Mucosa of gallbladder (tissue), 1 donor: ENCODE measurements at places on chromosomes 11 and 22.

- no peak for DNase-seq
These were observed 69.5 kb downstream of the ARHGAP8 start for GRCh38 chr22:44821741-44822475.

- peak; percentile 49 for DNase-seq
These were observed 2.9 kb downstream of the KLHL35 start for GRCh38 chr11:75429902-75430713.

GRCh38 chr11:13928566-13929251, 33.8 kb upstream of the SPON1 start:
- peak; percentile 22 for DNase-seq

GRCh38 chr11:78261367-78261766, 72.6 kb downstream of the USP35 start:
- no peak for DNase-seq

DNA sequence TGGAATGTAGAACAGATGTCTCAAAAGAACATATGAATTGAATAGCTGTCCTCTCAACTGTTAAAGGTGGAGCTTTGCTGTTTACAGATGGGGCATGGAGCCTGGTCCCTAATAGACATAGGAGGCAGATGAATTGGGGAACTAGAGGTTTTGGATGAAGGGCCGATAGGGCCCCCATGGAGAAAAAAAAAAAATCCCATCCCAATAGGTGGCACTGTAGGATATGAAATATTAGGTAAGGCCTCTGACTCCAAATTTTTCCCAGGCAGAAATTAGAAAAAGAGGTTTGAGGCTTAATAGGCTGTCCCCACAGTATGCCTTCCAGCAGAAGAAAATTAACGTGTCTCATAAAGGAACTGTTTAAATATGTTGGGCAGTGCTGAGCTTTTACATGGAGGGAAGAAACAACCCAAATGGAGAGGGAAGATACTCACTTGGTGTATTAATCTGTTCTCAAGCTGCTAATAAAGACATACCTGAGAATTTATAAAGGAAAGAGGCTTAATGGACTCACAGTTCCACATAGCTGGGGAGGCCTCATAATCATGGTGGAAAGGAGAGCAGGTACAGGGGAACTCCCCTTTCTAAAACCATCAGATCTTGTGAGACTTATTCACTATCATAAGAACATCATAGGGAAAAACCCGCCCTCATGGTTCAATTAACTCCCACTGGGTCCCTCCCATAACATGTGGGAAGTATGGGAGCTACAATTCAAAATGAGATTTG, 30.1 kb upstream of the TMEM45B start:
- DNase-seq: no peak
